Cardiac septum (tissue), 1 donor: ENCODE measurements at places on chromosomes 3 and 15. TPM values are rescaled to one million over a fixed set of nuclear protein-coding genes. Genes with fewer than 3 reads are reported as not detected.

The FAM3D gene
- total RNA-seq = not detected

The NFKBIZ gene
- 16.0 TPM for total RNA-seq

The NLGN1 gene
- total RNA-seq = 18.3 TPM

The CRYBG3 gene
- total RNA-seq = 38.2 TPM

The ALDH1L1 gene
- 26.8 TPM for total RNA-seq

The DOCK3 gene
- total RNA-seq = 6.1 TPM

The ATP10A gene
- total RNA-seq = 0.94 TPM

The LYZL4 gene
- total RNA-seq = not detected

The PLA2G4E gene
- total RNA-seq = 0.08 TPM

The IGSF11 gene
- 1.8 TPM for total RNA-seq

The SLCO3A1 gene
- 43.9 TPM for total RNA-seq

The GOLGA8R gene
- 4.7 TPM for total RNA-seq

The RBM15B gene
- total RNA-seq = 18.1 TPM

The TNFSF10 gene
- 13.0 TPM for total RNA-seq

The TMCO5A gene
- not detected for total RNA-seq

The GP9 gene
- total RNA-seq = 0.27 TPM

The PLSCR2 gene
- 0.48 TPM for total RNA-seq

The P2RY1 gene
- 4.8 TPM for total RNA-seq

The LOXL1 gene
- 29.1 TPM for total RNA-seq

The SLC12A6 gene
- 18.2 TPM for total RNA-seq

The KLF15 gene
- total RNA-seq = 11.5 TPM

The CADPS gene
- 45.1 TPM for total RNA-seq

The C3orf62 gene
- total RNA-seq = 2.9 TPM

The LRRC3B gene
- 0.43 TPM for total RNA-seq

The MST1 gene
- total RNA-seq = 6.4 TPM

The TMC3 gene
- total RNA-seq = not detected

The CFAP100 gene
- not detected for total RNA-seq

The GOLGA6L4 gene
- 2.5 TPM for total RNA-seq

The DNAH12 gene
- 0.22 TPM for total RNA-seq

The TRNT1 gene
- total RNA-seq = 13.2 TPM

The LARP6 gene
- 37.8 TPM for total RNA-seq

The FAM81A gene
- 1.8 TPM for total RNA-seq

The SAXO2 gene
- total RNA-seq = 3.3 TPM

The VGLL3 gene
- 5.2 TPM for total RNA-seq

The LDHAL6B gene
- not detected for total RNA-seq

The SH2D7 gene
- total RNA-seq = not detected

The ERC2 gene
- 6.2 TPM for total RNA-seq

The SLC30A4 gene
- 3.3 TPM for total RNA-seq

The SCN11A gene
- total RNA-seq = 0.05 TPM

The GRK7 gene
- total RNA-seq = 0.08 TPM

The MAP6D1 gene
- total RNA-seq = 2.3 TPM

The FOXB1 gene
- not detected for total RNA-seq

The NANOGP8 gene
- not detected for total RNA-seq

The ALDH1A3 gene
- 7.8 TPM for total RNA-seq

The CADM2 gene
- 0.65 TPM for total RNA-seq

The ISLR2 gene
- 4.1 TPM for total RNA-seq

The ZNF717 gene
- total RNA-seq = 7.8 TPM
